ENCODE measurements at places on chromosomes 2 and 18. TPM values are rescaled to one million over a fixed set of nuclear protein-coding genes. Genes with fewer than 3 reads are reported as not detected.

- DNase-seq = no peak
Observed at GRCh38 chr18:79393181-79393634, 2.5 kb upstream of the NFATC1 start.

- DNase-seq = peak; percentile 55
Observed at GRCh38 chr2:74876081-74876886, 42.4 kb downstream of the HK2 start.

DNA sequence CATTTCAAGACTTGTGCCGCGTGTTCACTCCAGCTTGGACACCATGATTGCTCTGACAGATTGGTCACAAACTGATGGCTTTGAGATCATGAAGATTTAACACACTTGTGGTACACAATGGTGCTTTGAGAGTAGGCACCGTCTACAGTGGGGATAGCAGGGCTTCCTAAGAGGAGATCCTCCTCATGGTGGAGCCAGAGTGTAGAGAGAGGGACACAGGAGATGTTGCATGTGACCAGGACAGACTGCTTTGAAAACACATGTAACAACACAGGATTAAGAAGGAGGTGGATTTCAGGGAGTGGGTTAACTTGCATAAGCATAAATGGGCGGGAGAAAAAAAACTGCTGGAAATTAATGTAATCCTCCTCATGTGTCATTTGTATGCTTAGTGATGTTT is 95.7 kb upstream of the LINC00305 start:
- DNase-seq = no peak

GRCh38 chr2:241692448-241692847 is 5.8 kb upstream of the DTYMK start:
- no peak for DNase-seq

- DNase-seq = no peak
Observed at GRCh38 chr2:17747684-17748452, 5.7 kb downstream of the SMC6 start.

DNA sequence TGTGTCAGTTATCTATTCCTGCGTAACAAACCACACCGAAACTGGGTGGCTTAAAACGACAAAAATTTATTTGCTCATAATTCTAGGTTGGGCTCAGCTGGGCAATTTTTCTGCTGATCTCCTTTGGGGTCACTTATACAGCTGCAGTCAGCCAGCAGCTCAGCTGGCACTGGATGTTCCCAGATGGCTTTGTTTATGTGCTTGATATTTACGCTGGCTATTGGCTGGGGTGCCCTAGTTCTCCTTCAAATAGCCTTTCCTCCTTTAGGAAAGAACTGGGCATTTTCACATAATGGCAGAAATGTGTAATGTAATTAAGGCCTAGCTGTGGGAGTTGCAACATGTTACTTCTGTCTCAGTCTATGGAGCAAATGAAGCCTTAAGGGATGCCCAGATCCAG is 142.2 kb downstream of the B3GNT2 start:
- no peak for DNase-seq

GRCh38 chr18:48814490-48815178 is 136.1 kb downstream of the SMAD7 start:
- DNase-seq = no peak

DNA sequence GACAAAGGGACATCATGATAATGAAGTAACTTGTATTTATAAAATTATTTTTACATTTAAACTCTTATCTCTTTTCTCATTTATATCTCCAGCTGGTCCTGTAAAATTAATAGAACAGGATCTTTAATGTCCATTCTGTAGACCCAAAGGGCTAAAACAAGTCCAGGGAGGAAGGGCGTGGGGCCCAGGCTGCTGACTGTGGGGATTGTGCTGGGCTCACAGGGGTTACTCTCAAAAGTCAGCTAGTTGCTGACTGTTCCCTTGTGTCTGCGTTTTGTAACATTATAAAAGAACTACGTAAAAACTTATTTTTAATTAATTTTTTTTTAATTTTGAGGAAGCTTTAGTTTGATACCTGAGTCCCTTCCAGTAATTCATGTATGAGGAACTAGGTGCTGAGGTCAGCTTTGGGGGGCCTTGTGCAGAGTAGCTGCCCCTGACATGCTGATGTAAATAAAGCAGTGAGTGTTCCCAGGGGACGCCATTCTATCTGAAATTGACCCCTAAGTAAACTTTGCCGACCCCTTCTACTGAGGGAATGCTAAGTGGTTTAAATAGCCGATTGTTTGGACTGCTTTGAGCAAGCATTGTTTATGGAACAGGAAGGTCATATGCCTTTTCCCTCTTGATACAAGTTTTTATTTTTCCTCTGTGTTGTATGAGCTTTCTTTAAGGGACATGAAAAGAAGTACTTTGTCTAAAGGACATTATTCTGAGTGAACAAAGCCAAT is 56.4 kb downstream of the MERTK start:
- no peak for DNase-seq

GRCh38 chr18:36643061-36643460 is 185.7 kb downstream of the TPGS2 start:
- no peak for DNase-seq

DNA sequence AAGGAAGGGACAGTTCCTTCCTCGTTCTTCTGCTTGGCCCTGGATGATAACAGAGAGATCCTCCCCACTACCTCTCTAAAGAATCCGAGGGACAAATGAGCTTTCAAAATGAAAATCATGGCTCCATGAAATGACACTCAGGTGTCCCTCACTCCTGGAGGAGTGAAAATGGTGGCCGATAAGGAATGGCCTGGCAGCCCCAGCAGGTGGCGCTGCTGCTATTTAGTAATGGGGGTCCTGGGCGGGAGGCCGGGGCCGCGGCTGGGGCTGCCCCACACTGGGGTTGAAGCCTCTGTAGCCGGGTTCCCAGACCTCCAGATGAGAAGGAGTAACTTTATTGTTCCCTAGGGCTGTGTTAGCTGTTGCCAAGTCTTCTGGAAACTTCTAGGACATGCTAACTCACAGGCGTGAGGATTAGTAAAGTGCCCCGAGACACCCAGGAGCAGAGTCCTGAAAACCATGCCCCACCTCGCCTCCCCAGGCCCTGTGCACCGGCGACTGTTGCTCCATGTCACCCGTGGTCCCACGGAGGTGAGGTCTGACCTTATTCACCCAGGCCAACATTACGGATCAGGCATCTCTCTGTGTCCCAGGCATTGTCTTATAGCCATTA is 138.0 kb downstream of the CTIF start:
- DNase-seq = peak; percentile 73

DNA sequence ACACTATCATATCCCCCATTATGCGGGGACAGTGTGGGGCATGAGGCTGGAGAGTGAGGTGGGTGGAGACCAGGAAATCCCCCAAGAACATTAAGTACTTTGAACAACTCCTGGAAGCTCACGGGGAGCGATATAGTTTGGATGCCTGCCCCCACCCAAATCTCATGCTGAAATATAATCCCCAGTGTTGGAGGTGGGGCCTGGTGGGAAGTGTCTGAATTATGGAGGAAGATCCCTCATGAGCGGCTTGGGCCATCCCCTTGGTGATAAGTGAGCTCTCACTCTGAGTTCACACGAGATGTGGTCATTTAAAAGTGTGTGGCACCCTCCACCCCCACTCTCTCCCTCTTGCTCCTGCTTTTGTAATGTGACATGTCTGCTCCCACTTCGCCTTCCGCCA is 97.1 kb upstream of the TMEM200C start:
- no peak for DNase-seq

DNA sequence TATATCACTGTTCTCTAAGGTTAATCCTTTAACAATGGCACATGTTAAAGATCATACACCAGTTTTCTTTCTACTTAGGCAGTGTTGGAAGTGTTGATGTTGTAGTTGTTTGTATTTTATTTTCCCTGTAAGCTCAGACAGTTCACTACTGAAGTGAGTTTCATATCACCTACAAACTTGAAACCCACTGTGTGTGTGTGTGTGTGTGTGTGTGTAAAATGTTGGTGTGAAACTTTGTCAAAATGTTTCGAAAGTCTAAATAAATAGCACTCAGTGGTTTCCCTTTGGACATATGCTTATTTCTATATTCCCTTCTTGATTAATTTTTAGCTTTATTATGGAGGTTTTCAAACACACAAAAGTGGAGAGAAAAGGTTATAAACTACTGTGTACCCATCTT is 79.8 kb upstream of the CAVIN2 start:
- no peak for DNase-seq

DNA sequence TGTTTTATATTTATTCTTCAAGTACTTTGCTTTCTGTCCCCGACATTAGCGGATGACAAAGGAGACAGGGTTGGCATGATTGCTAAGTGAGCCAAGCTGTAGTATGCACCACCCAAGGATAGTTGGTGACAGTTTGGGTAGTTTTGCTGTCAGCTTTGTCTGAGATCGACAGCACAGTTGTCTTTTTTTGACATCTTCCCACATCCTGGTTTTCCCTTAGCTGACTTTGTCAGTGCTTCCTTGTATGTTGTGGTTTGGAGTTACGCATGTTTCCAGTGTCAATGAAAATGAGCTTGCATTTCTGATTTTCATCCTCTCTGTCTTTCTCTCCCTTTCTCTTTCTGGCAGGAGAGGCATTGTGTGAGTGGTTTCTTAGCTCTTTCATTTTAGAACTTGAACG is 44.6 kb upstream of the DOCK10 start:
- DNase-seq = no peak

GRCh38 chr2:173545364-173545763 is 190.7 kb downstream of the CDCA7 start:
- no peak for DNase-seq

DNA sequence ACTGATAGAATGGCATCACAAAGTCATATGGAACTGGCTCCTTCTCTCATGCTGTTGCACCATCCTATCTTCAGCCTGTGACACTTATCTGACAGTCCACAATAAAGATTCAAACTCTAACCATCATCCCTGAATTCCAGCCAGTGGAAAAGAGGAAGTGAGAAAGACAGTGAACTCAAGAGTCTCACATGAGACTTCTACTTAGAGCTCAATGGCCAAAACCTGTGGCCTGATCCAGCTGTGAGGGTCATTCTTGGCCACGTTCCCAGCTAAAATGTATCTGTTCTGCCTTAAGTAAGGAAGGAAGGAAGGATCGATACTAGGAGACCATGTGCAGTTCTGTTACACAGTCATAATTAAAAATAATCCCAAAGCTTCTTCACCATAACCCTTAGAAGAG is 73.6 kb downstream of the RND3 start:
- no peak for DNase-seq

DNA sequence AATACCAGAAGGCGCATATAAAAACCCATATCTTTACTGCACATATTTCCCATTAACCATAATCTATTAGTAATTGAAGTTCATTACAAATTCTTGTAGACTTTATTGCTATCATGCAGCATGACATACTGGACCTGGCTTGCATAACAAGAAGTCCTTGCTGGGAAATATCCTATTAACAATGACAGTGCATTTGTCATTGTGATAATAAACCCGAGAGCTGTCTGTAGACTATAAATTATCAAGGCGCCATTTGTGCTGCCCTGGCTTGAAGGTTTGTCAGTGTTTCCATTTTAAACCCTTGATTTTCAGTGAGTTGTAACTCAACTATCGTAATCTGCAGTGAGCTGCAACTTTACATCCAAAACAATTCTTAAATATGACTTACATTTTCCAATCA is 59.0 kb downstream of the HNMT start:
- DNase-seq = no peak

DNA sequence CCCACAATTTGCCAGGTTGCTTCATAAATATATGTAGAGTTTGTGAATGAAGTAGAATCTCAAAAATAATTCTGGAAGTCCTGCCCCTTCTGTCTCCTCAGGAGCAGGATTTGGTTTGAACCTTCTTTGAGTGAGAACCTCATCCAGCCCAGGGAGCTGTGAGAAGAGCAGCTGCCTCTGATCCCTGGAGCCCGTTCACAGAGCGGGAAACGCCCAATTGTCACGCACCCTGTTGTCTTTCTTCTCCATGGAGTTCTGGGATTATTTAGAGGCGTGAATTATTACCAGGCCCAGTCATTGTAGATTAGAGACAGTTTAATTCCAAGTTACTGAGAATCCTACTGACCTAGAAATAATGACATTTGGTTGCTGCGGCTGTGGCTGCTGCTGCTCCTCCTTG is 66.1 kb downstream of the TPO start:
- no peak for DNase-seq

GRCh38 chr2:163617517-163617916 is 118.3 kb downstream of the FIGN start:
- no peak for DNase-seq

GRCh38 chr2:241007880-241008710 is 9.7 kb downstream of the SNED1 start:
- DNase-seq = no peak

- no peak for DNase-seq
Observed at GRCh38 chr2:112832841-112833638, 3.5 kb downstream of the IL1B start.

DNA sequence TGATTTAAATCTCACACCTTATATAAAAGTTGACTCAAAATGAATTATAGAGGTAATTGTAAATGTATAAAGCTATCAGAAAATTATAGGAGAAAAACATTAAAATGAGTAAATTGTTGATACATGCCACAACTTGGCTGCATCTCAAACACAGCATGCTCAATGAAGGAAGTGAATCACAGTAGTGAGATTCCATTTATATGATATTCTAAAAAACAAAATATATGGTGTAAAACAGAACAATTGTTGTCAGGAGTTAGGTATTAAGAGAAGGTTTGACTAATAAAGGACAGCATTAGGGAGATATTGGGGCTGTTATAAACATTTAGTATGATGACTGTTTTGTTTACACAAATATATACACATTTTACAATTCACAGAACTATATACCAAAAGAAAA is 356.6 kb upstream of the CELF4 start:
- no peak for DNase-seq

GRCh38 chr18:12278741-12279682 is 24.9 kb downstream of the CIDEA start:
- peak; percentile 77 for DNase-seq

DNA sequence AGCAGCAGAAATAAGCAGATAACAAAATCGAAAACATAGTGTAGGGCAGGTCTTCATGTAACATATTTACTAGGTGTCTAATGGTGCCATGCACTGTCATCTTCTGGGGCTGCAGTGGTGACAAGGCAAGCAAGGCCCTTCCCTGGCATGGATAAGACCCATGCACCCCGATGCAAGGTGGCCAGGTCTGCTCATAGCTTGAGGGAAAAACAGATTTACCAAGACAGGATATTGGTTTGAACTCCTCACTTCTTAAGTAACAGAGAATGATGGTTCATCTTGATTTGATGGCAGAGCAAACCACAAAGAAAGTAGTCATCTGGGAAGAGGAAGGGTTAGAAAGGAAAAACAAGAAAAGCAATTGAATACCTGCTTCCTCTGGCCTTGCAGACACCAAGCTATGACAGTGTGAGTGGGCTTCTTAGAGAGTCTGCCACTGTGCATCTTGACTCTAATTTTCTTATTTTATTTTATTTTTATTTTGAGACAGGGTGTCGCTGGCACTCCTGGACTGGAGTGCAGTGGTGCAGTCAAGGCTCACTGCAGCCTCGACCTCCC is 35.8 kb upstream of the EML6 start:
- DNase-seq = no peak

- DNase-seq = no peak
Observed at GRCh38 chr2:60557486-60557864, 4.0 kb upstream of the BCL11A start.

The FN1 gene
- polyA plus RNA-seq = 550 TPM

The SPP2 gene
- polyA plus RNA-seq = not detected

The POU3F3 gene
- polyA plus RNA-seq = 83.8 TPM

The CIB4 gene
- 0.48 TPM for polyA plus RNA-seq

The CPLX4 gene
- 0.13 TPM for polyA plus RNA-seq

The CDH19 gene
- polyA plus RNA-seq = 0.22 TPM

The DSC2 gene
- 48.3 TPM for polyA plus RNA-seq

The ASXL3 gene
- polyA plus RNA-seq = 7.8 TPM

The NFE2L2 gene
- polyA plus RNA-seq = 145 TPM

The EGR4 gene
- polyA plus RNA-seq = not detected

The ORC4 gene
- 145 TPM for polyA plus RNA-seq

The ALKAL2 gene
- 4.9 TPM for polyA plus RNA-seq

The YPEL5 gene
- polyA plus RNA-seq = 128 TPM

The UGT1A6 gene
- polyA plus RNA-seq = 2.7 TPM

The GPBAR1 gene
- polyA plus RNA-seq = 1.2 TPM
